Small intestine (tissue), 16 donors: ENCODE measurements at places on chromosomes 7 and 10.

DNA sequence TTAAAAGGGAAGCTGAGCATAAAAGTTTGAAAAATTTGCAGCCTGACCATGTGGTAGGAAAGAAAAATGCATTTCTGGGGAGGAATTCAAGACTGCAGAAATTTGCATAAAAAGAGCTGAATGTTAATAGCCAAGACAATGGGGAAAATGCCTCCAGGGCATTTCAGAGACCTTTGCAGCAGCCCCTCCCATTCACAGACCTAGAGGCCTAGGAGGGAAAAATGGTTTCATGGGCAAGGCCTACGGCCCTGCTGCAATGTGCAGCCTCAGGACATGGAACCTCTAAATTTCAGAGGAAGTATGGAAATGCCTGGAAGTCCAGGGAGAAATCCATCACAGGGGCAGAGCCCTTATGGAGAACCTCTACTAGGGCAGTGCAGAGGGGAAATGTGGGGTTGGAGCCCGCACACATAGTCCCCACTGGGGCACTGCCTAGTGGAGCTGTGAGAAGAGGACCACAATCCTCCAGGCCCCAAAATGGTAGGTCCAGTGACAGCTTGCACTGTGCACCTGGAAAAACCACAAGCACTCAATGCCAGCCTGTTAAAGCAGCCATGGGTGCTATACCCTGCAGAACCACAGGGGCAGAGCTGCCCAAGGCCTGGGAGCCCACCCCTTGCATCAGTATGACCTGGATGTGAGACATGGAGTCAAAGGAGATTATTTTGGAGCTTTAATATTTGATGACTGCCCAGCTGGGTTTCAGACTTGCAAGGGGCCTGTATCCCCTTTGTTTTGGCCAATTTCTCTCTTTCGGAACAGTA is 243.8 kb downstream of the DNAJB9 start:
- DNase-seq: no peak

DNA sequence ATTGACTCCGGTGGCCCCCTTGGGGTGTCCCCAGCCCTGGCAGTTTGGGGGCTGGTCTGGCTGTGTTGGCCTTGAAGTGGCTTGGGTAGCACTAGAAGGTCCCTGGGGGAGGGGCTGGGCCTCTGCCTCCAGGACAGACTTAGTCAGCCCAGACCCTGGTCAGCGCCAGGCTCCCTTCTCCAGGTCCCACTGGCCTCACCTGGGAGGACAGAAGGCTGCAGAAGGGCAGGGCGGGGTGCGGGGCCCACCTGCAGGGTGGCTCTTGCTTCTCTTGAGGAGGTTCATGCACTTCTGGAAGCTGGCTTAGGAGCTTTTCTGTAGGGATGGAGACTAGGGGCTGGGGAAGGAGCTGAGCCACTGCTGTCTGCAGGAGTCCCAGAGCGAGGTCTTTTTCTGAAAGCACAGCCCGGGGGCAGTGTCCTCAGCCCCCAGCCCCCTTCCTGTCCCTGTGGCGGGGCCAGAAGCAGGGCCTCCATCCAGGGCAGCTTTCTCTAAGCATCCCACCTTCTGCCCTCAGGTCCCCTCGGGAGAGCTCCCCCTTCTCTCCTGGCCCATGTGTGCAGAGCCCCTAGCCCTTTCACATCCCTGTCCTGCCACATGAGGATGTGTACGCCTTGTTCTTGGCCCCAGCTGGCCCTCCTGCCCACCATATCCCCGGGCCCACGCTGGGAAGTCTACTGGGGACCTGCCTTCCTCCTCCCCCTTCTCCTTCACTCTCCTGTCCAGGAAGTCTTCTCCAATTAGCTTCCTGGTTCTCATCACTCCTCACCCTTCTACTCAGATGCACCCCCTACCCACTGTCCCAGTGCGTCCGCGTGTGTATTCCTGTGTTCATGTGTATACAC is 11.0 kb downstream of the TBATA start:
- no peak for DNase-seq

DNA sequence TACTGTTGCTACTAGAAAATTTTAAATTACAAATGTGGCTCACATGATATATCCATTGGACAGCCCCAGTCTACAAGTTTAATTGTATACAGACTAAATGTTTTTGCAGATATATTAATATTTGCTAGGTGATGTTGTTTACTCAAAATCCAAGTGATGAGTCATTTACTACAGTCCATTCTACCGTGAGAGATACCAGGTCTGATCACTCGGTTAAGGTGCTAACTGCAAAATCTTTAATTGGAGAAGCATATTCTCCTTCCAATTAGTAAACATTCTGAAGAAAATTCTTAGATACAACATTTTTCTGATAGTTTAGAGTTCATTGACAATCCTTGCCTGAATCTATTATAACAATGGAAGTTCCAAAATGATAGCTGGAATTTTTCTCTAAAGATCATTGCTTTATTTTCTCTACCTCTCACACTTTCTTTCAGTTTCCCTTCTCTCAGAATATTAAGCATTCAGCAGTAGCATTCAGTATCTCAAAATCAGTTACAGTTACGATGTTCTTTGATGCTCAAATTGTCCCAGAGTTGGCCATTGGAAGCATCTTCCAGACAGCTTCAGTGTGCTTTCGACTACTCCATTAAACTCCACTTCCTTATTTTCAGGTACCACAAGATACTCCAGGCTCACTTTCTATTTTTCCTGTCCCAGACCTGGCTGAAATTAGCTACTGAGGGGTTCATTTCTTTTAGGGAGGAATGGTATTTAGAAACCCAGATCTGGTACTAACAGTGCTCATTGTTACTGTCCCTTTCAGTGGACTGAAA is 2.3 kb downstream of the ABCB1 start:
- DNase-seq: no peak

DNA sequence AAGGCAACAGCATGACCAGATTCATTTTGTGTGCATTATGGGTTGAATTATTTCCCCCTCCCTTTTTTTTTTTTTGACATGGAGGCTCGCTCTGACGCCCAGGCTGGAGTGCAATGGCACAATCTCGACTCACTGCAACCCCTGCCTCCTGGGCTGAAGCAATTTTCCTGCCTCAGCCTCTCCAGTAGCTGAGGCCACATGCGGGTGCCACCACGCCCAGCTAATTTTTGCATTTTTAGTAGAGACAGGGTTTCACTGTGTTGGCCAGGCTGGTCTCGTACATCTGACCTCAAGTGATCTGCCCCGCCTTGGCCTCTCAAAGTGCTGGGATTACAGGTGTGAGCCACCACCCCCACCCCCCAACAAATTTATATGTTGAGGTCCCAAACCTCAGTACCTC is 42.0 kb downstream of the ZNF783 start:
- DNase-seq: no peak

DNA sequence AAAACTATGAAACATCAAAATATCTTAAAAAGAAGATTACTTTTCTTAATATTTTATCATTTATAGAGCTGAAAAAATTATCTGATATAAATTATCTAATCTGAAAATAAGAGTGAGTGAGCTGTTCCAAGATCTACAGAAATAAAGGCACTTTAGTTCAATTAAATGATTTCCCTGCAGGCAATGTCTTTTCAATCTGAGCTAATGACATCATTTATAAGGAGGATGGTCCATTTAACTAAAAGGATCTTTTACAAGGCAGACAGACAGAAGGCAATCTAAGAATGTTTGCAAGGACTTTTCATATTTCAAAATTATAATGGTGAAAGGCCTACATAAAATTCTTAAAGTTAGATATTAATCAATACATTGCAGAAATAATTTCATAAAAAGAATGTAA is 71.8 kb downstream of the SKAP2 start:
- no peak for DNase-seq

DNA sequence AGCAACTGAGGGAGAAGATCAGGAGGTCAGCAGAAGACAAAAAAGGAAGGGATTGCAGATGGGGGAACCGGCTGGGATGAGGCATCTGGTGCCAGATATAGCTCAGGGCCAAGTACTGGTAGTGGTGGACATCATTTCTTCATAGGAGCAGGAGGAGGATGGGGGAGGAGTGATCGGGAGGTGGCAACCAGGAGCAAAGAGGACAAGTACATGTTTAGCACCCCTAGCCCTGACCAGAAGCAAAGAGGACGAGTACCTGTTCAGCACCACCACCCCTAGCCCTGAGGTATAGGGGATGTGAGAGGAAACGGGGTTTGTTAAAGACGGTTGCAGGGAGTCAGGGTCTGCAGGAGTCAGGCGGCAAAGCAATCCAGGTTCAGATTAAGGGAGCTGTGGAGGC is 84.5 kb upstream of the NPS start:
- no peak for DNase-seq

GRCh38 chr7:51129527-51130472 is 186.8 kb downstream of the COBL start:
- DNase-seq: no peak

GRCh38 chr7:80934321-80934720 is 15.5 kb upstream of the SEMA3C start:
- no peak for DNase-seq

DNA sequence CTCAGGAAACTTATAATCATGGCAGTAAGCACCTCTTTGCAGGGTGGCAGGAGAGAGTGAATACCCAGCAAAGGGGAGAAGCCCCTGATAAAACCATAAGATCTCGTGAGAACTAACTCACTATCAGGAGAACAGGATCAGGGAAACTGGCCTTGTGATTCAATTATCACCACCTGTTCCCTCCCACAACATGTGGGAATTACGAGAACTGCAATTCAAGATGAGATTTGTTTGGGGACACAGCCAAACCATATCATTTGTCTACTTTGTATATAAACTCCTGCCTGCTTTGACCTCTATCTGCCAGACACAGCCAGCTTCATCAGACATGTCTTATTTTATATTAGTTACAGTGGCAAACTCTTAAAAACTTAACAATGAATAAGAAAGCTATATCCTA is 50.4 kb downstream of the ARMC3 start:
- DNase-seq: no peak

DNA sequence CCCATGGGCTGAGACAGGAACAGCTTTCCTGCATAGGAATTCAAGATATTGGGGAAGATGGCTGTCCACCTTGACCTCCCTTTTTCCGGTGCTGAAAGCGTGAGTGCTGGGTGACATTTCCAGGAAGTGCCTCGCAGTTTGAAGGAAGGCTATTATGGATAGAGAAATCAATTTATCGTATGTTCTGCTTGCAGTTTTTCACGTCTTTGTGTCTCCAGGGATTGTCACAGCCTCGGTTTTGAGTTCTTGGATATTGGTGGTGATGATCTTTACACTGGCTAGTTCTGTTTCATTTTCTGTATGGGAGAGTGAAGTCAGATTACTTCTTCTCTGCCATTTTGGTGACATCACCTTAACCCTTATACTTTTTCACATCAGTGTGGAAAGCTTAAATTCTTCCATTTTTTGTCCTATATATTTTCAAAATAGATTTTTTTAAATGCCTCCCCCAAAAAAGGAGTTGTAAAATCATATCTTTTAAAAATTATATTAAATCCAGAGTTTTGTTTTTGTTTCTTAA is 102.5 kb upstream of the APBB1IP start:
- DNase-seq: no peak

DNA sequence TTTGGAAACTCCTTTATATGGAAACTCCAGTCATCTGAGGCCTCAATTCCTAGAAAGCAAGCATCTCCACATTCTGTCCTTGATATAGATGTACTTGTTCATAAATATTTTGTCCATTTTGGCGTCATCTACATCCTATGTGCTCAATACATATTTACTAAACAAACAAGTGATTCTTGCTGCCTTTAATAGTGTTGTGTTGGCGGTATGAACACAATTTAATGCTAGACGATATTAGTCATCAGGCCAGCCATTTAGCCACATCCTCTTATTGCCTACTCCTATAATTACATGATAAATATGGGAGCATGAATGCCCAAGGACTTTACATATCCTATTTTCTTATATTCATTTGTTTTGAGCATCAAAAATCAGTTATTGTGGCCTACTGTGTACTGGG is 18.5 kb upstream of the IFRD1 start:
- no peak for DNase-seq

GRCh38 chr7:1842321-1843221 is 172.5 kb downstream of the ELFN1 start:
- DNase-seq: peak; percentile 87

GRCh38 chr7:25093268-25093826 is 31.7 kb downstream of the CYCS start:
- DNase-seq: peak; percentile 79

- DNase-seq: no peak
Measured at GRCh38 chr10:89926736-89927135, 225.3 kb downstream of the KIF20B start.

DNA sequence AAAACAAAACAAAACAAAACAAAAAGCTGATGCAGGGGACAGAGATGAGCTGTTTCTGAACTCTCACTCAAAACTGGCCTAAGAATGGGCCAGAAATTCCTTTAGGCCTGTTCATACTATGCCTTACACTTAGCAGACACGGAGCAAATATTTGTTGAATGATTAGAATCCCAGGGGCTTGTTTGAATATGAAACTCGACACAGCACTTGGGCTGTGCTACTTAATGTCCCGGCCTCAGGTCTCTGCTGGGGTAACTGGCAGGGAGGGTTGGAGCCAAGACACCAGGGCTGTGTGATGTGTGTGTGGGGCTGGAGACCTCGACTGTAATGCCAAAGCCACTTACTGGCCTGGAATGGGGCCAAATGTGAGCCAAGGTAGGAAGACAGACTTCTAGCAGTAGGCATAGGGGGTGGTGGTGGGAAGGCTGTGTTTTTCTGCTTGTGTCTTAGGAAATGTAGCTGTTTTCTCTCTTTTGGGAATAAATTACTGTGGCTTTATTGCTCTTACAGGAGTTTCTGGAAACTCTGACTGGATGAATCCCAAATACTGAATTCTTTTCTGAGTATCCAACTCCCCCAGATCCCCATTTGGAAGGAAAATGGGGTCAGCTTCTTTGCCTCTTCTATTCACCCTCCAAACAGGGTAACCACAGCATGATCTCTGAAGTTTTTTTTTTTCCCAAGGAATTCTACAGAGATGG is 66.7 kb downstream of the EMX2 start:
- no peak for DNase-seq

- DNase-seq: no peak
Measured at GRCh38 chr7:37344886-37345579, 103.6 kb downstream of the ELMO1 start.

DNA sequence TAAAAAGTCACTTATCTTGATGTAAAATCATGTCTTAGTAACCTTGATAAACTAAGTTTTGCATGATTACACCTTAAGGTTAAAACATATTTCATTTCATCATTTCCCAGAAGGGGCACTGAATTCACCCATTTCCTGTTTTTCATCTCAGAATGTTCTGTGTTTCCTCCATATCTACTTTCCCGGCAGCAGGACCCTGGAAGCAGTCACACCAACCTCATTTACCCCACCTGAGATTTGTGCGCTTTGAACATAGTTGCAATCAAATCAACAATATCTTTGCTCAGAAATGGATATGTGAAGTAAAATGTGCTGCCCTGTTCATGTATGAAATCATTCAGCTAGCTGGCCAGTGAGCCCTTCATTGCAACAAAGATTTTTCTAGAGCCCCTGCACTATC is 46.8 kb downstream of the IKZF1 start:
- no peak for DNase-seq
